ENCODE measurements at places on chromosomes 3 and 15. TPM values are rescaled to one million over a fixed set of nuclear protein-coding genes. Genes with fewer than 3 reads are reported as not detected.

DNA sequence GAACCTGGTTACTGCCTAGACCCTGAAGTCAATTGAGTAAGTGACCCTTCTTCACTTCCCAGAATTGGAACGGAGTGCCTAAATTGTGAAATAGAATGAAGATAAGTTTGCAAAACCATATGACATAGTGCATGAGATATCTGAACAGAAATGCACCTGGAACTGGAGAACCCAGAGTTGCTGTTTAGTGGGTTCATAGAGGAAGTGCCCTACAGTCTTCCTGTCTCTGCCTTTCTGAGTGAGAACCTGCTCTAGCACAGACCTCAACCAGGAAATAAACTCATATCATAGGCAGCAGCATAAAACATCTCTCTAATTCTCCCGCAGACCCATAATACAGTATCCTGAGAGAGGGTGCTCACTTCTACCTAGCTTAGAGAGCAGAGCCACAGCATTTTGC, 82.9 kb downstream of the EOMES start:
- H3K36me3 ChIP-seq: no peaks in the 10 kb centered on the region
- H3K27ac ChIP-seq: no peak overlapping the region
- H3K4me3 ChIP-seq: no peak overlapping the region
- DNase-seq: no peak
- H3K4me1 ChIP-seq: no peaks in the 10 kb centered on the region
- no peaks in the 10 kb centered on the region for H3K27me3 ChIP-seq

DNA sequence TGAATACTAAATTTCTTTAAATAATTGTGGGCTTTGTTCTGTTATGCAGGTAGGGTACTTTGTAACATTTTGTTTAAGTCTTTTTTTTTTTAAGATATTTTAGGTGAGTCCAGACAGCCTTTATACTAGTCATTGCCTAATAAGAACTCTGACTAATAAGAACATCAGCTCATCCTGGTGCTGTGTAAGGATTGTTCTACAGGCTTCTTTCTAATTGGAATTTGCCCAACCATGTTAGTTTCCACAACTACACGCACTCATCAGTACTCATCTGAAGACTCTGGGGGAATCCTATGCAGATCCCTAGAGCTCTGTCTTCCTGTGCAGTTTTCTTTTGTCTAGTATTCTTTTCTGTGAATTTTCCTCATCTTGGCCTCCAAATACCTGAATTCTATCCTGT, 741.8 kb downstream of the IGSF11 start:
- H3K27me3 ChIP-seq: no peaks in the 10 kb centered on the region
- no peak overlapping the region for H3K27ac ChIP-seq
- no peaks in the 10 kb centered on the region for H3K36me3 ChIP-seq

- no peaks in the 10 kb centered on the region for H3K4me1 ChIP-seq
- no peaks in the 10 kb centered on the region for H3K27me3 ChIP-seq
- DNase-seq: peak; percentile 24
These were observed 182.4 kb downstream of the CBLB start for GRCh38 chr3:105686278-105686897.

DNA sequence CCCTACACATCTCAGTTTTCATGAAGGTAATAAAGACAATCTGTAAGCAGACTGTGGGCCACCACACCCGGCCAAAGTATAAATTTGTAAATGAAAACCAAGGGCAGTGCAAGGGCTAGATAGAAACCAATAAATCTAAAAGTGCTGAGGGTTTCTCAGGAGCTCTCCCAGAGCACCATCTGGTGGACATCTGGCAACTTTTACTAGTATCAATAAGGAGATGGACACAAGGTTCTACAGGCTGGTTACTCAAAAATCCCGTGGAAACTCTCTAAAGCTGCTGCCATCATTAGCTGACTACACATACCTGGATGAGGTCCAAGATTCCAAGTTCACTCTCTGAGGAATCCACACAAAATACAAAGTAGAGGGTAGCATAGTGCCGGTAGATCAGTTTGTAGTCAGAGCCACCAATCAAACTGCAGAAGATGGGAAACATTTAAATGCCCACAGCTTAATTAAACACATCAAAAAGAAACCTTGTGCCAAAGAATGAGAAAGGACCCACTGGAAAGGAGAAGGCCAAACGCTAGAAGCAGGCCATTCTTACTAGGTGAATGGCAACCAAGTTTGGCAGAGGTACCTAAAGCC, 5.5 kb downstream of the AP3S2 start:
- no peaks in the 10 kb centered on the region for H3K27me3 ChIP-seq
- DNase-seq: peak; percentile 56
- no peak overlapping the region for H3K4me3 ChIP-seq
- no peak overlapping the region for H3K27ac ChIP-seq
- peaks cover 5% of the 10 kb centered on the region for H3K4me1 ChIP-seq

- no peaks in the 10 kb centered on the region for H3K27me3 ChIP-seq
- H3K4me1 ChIP-seq: peaks cover 39% of the 10 kb centered on the region
- H3K27ac ChIP-seq: peak overlapping the region; percentile 6
- H3K4me3 ChIP-seq: no peak overlapping the region
These were observed 7.3 kb downstream of the RAB27A start for GRCh38 chr15:55282284-55282833.

GRCh38 chr3:76402926-76403325, 617.6 kb upstream of the ZNF717 start:
- no peaks in the 10 kb centered on the region for H3K4me1 ChIP-seq
- no peaks in the 10 kb centered on the region for H3K36me3 ChIP-seq
- H3K27me3 ChIP-seq: no peaks in the 10 kb centered on the region
- DNase-seq: no peak
- H3K4me3 ChIP-seq: no peak overlapping the region

The TERB2 gene
- total RNA-seq: not detected

DNA sequence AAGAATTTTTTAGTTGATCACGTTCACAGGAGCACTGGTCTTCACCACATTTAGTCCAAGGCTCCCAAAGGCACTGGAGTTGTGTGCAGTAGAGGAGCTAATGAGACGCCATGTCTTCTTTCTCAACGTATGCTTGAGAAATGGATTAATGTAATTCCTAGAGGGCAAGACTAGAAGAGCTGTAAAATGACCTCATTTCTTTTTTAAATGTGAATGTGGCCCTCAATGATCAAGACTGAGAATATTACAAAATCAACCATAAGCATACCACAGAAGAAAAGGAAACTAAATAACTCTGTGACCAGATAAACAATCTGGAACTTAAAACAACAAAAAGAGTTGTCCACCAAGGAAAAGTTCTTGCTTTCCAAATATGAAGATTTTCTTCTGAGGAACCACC, 112.1 kb upstream of the THBS1 start:
- no peaks in the 10 kb centered on the region for H3K27me3 ChIP-seq
- DNase-seq: no peak
- no peaks in the 10 kb centered on the region for H3K36me3 ChIP-seq

GRCh38 chr3:114375608-114376421, 82.0 kb downstream of the TIGIT start:
- no peaks in the 10 kb centered on the region for H3K4me1 ChIP-seq
- no peaks in the 10 kb centered on the region for H3K27me3 ChIP-seq
- no peak for DNase-seq

The DLL4 gene
- total RNA-seq: 75.8 TPM

- no peaks in the 10 kb centered on the region for H3K27me3 ChIP-seq
- no peak overlapping the region for H3K27ac ChIP-seq
- DNase-seq: peak; percentile 3
- H3K4me1 ChIP-seq: no peaks in the 10 kb centered on the region
- no peaks in the 10 kb centered on the region for H3K36me3 ChIP-seq
These were observed 530.2 kb downstream of the SOX2 start for GRCh38 chr3:182241766-182242488.

The MESP2 gene
- total RNA-seq: not detected

- no peak overlapping the region for H3K4me3 ChIP-seq
- H3K4me1 ChIP-seq: no peaks in the 10 kb centered on the region
- no peak for DNase-seq
- H3K27ac ChIP-seq: no peak overlapping the region
These were observed 671.6 kb upstream of the SGO1 start for GRCh38 chr3:20857636-20858035.

DNA sequence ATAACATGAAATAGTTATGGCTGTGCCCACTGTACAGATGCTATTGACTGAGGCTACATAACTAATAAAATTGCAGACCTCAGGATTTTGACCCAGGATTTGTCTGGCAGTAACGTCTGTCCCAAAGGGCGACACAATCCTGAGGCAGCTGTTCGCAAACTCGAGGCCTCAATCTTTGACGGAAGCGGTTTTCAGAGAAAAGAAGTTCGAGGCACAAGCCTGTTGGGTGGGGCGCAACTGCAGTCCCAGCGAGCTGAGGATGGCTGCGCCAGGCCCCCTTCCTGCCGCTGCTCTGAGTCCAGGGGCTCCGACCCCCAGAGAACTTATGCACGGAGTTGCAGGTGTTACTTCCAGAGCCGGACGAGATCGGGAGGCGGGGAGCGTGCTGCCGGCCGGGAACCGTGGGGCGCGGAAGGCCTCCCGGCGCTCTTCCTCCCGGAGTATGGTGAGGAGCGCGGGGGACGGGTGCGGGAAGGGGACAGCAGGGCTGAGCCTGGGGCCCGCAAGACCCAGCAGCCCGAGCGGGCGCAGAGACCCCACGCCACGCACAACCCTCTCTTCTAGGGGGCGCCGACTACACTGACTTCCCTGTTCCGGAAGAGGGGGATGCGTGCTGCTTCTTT, at the start of gene PARP15:
Gene PARP15 (plus strand): TSS at position 242 of the 623 bp plus-strand sequence. CDS start 18 bp downstream, at position 260.
- H3K27me3 ChIP-seq: no peaks in the 10 kb centered on the region
- peak within 1 kb of the TSS; percentile 51 for H3K4me3 ChIP-seq
- H3K36me3 ChIP-seq: no peaks in the 10 kb centered on the region

The STAB1 gene
- total RNA-seq: 340 TPM

GRCh38 chr3:99506-99905, 97.1 kb upstream of the CHL1 start:
- no peaks in the 10 kb centered on the region for H3K4me1 ChIP-seq
- H3K27me3 ChIP-seq: no peaks in the 10 kb centered on the region
- no peak overlapping the region for H3K27ac ChIP-seq
- DNase-seq: no peak

DNA sequence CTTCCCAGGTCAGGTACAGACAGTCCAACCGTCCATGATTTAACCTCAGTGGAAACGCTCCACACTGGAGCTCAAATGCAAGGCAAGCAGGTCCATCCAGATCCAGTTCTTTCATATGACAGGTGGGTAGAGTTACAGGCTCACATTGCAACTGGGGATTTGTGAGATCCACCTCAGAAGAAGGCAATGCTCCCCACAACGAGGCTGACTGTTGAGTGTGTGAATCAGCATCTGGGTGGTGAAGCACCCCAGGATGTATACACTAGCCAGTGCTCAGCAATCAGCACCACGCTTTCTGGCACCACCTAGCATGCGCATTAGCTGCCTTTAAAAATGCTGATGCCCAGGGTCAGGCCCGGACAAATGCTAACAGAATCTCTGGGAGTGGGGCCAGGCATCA, 343.5 kb upstream of the ICE2 start:
- peaks cover 10% of the 10 kb centered on the region for H3K27me3 ChIP-seq
- DNase-seq: no peak
- H3K36me3 ChIP-seq: no peaks in the 10 kb centered on the region
- H3K4me1 ChIP-seq: no peaks in the 10 kb centered on the region
- H3K4me3 ChIP-seq: no peak overlapping the region

DNA sequence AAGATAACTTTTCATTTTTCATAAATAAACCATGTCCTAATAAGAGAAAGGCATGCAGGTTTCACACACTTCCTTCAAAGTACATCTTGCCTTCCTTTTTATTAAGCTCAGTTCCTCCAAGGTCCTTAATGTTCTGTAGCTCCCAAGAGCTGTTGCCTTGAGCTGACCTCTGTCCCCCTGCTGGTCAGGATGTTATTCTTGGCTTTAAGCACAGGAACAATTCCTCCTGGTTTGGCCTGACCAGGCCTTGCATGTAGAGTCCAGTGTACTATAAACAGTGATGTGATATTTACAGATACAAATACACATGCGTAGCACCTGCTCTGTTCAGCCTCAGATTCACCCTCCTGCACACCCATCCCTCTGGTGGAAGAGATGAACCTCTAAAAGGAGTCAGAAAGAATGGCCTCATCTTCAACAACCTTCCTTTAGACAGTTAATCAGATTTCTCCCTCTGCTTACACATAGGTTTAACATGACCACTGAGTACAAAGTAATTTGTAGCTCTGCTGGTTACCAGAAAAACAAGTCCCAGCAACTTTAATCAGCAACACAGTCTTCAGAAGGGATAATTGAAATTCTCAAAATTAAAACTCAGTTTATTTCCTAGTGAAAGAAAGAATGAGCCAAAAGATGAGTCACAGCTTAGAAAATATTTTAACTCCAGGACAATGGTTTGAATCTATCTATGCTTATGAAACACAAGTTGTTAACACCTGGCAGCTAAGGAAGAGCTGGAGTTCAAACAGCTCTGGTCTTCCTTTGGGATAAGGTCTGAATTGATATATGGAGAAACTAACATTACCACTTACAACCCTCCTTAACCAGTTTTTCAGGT, 46.5 kb downstream of the PTPN9 start:
- peak; percentile 91 for DNase-seq
- no peaks in the 10 kb centered on the region for H3K36me3 ChIP-seq

DNA sequence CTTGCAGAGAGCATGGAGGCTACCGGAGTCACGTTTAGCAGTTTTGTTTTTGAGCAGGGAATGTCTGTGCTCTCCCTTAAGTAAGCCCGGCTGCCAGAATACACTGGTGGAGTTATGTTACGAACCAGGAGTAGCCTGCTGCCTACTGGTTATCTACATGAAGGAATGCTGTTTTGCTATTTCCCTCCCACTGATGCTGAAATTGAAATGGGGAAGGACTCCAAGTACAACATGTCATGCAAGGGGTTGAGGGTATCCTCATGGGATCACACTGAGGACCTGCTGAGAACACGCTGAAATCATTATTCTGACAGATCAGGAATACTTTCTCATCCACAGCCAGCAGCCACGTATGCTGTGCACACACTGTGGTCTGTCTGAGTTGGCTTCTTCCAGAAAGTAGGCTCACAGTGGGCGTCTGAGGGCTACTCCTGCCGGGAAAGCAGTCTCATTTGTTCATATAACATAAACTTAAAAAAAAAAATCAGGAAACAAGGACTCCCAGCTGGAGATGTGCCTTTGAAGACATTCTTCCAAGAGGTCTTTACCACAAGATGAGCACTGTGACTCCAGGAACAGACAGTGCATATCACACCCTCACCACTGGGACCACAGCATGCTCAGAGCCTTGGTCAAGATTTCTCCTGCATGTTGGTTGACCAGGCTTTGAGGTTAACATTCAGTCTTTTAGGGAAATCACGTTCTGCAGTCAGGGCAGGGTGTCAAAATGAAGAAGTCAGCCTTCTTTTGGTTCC, 300.4 kb upstream of the RASGRP1 start:
- no peaks in the 10 kb centered on the region for H3K27me3 ChIP-seq
- no peak overlapping the region for H3K4me3 ChIP-seq
- no peak for DNase-seq
- no peak overlapping the region for H3K27ac ChIP-seq

The HAPLN3 gene
- 40.4 TPM for total RNA-seq

All from endothelial cell of umbilical vein (primary cell).